NCI-H1417 (cell line): ENCODE measurements at places on chromosomes 2 and 18.

DNA sequence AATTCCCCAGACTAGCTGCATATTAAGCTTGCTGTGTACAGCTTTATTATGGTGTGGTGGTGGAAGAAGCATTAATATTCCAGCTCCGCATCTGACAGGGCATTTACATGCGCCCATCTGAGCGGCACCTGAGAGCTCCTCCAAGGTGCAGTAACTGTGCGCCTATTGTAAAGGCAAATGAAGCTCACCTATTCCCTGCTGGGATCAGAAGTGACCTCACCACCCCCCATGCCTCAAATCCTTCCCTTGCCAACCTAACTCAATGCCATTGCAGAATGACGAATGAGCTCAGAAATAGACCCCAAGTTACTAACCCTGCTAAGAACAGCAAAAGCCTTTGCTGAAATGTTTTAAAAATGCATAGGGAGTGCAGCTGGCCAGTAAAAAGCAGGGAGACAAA is 14.3 kb downstream of the BCL11A start:
- DNase-seq, result no peak

- no peak for DNase-seq
These were observed 82.8 kb upstream of the RMP24 start for GRCh38 chr18:35889677-35890076.

DNA sequence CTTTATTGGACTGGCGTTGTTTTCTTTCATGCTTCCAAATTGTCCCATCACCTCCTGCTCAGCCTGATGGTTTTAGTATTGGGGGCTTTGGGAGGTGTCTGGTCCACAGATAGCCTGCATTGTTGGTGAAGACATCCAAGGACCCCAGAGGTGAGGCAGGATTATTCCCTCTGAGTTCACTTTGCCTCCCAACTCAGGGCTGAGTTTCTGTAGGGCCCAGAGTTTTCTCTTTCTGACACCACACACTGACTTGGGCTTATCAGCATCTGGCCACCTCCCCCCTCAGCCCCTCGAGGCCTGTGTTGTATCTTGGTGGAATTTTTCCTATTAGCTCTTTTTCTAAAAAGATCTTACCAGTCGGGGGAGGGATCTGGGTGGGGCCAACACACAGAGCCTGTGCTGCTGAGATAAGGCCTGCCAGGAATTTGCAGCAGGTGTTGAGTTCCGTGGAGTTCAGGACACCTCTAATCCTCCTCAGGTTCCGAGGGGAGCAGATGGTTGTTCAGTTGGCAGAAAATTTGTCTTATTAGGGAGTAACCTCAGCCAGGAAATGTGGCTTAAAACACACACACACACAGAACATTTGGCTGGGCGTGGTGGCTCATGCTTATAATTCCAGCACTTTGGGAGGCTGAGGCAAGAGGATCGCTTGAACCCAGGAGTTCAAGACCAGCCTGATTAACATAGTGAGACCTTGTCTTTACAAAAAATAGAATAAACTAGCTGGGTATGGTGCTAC is 7.3 kb downstream of the EMILIN2 start:
- no peak for DNase-seq

DNA sequence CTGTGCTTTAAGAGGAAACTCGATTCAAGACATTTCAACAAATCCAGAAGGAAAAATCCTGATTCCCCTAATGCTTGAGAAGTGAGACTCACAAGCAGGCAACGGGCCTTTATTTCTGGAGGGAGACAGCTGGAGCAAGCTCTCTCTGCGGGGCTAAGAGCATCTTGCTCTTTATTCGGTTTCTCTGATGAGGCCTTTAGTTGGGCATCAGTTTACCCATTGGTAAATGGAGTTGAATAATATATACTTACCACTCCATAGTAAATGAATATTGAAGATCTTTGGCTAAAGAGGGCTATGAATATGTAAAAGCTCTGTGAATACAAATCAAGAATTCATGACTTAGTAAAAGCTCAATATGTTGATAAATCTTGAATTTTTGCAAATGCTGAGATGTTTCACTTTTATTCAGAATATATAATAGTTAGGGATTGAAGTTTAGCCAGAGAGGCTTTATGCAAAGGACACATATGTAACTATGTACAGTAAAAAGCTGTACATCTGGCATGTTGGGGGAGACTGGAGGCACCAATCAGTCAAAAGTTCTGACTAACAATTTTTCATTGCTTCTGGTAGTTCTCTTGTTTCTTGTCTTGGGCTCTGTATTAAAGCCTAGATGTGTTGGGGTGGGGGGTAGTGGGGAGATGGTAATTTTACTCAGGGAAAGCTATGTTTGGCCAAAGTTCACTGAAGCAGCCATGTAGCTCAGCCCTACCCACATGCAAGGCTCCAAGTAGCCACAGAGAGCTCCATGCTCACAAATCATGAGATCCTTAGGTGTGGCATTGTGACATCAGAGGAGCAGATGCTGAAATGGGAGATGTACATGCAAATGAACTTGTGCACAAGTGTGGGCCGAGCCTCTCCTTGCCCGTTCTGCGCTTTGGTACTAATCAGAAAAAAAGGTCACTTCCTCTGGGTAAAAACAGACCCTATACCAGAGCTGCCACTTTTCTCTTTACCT is 200.2 kb downstream of the SATB2 start:
- peak; percentile 9 for DNase-seq

- no peak for DNase-seq
These were observed 313.1 kb downstream of the PDE11A start for GRCh38 chr2:177759443-177759842.

DNA sequence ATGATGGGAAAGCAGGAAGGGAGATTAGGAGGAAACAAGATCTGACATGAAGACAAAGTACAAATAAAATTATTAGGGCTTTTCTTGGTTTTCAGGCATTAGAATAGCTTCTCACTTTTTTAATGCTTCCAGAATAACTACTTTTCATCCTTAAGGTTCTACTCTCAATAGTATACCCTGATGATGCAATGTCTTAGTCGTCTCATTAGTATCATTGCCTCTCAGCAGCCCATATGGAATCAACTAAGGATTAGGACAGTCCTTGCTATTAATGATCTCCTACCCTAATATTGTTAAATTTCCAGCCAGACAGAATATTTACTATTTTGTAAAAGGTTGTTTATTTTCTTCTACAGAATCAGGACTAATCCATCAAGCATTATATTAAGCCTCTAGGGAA is 55.9 kb downstream of the RELCH start:
- no peak for DNase-seq

DNA sequence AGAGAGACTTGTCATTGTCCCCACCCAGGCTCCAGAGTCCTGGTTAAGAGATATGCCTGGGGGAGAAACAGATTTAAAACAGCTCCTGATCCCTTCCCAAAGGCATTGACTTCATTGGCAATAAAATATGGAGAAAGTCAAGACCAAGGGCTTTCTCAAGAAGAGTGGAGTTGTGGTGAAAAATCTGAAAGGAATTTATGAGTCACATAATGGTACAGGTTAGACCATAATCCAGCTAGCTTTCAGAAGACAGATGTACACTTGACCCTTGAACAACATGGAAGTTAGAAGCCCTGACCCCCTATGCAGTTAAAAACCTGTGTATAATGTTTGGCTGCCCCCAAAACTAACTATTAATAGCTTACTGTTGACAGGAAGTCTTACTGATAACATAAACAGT is 599.1 kb upstream of the SOX11 start:
- no peak for DNase-seq

DNA sequence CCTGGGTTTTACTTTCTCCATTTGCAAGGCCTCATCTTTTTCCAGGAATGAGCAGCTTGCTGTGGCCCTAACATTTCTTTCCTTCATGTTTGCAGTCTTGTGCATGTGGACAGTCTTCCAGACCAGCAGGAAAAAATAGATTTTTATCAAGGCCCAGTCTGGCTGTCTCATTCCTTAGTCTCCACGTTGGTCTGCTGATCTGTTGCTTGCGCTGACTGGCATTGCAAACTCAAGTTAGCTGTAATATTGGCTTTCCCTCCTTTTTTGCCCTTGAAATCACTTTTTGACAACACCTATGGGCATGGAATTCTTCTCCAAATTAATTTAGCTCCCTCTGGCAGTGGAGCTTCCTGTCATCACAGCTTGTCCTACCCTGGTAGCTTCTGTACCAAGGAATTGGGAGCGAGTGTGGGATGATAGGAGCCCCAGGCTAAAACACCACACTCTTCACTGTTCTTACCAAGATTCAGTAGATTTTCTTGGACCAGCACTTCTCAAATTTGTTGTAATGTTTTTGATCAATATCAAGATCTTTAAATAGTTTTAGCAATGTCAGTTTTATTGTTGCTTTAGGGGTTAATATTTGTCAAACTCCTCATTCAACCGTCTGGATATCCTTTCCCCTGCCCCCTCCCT is 48.2 kb downstream of the DIS3L2 start:
- DNase-seq, result no peak
